ENCODE measurements at places on chromosomes 13 and 19.
A peak's percentile ranks its signal among the peaks of the same experiment; 100 is the strongest.

- no peak for DNase-seq
Observed at GRCh38 chr19:29054886-29055675, 157.9 kb downstream of the UQCRFS1 start.

DNA sequence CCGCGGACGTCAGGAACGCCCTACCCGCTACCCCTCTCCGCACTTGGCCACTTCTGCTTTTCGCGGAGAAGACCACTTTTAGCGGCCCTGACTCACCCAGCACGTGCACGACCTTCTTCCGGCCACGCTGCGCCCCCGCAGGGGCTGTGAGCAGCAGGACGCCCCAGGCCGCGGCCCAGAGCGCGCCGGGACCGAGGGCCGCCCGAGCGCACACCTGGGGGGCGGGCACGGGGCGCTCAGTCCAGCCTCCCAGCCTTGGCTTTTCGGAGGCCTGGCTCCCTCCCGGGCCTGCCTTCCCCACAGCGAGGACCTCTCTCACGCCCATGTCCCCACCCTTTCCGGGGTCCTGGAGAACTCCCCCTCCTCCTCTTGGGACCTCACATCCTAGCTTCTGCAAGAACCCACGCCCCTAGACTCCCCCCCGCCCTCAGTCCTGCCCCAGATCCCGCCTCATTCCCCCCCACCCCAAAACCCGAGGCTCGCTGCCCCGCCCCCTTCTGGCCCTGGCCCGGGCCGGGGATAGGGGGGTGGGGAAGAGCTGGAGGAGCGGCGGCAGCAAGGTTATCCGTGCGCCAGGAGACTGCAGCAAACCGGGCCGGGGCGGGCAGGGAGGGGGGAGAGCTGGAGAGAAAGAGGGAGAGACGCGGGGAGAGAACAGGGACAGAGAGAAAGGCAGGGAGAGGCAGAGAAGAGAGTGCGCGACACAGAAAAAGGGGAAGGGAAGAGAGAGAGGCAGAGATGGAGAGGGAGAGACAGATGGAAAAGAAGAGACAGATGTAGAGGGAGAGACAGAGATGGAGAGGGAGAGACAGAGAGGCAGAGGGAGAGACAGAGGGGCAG lies 11.5 kb downstream of the TM6SF2 start:
- DNase-seq = no peak

- no peak for DNase-seq
Observed at GRCh38 chr19:33821871-33822270, 25.2 kb downstream of the KCTD15 start.

GRCh38 chr19:36850559-36851442 lies at the start of gene ZNF345:
ZNF345 (plus strand) TSS chr19:36850876; CDS start chr19:36876831, 25,955 bp downstream.
- peak; percentile 98 for DNase-seq

DNA sequence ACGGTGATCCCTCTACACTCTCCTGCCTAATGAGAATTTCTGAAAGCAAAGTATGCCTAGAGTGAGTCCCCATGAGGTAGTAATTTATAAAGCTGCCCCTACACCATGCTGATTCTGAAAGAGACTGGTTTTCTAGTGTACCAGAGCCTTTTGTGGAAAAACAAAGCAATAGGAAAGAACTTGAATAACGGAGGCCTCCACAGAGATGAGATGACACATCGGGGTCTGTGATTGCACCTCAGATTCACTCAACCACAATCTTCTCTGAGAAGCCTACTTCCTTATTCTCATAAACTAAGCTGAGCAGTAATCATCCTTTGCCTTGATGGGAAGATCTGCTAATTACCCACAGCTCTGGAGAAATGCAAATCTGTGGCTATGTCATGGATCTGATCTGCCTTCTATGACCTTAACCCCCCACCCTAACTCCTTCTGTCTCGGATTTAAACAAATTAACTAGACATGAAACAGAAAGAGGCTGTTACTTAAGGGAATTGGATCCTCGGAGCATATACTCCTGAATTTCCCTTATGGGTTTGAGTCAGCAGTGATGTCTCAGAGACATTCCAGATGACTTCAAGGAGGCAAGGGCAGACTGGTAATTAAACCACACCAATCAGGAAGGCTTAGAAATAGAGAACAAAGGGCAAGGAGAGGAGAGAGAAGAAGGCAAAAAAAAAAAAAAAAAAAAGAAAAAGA lies 128.0 kb downstream of the DCT start:
- peak; percentile 17 for DNase-seq

GRCh38 chr19:1446713-1447481 lies 3.0 kb upstream of the APC2 start:
- peak; percentile 50 for DNase-seq

GRCh38 chr13:98821372-98822224 lies 69.1 kb upstream of the SLC15A1 start:
- DNase-seq = no peak

DNA sequence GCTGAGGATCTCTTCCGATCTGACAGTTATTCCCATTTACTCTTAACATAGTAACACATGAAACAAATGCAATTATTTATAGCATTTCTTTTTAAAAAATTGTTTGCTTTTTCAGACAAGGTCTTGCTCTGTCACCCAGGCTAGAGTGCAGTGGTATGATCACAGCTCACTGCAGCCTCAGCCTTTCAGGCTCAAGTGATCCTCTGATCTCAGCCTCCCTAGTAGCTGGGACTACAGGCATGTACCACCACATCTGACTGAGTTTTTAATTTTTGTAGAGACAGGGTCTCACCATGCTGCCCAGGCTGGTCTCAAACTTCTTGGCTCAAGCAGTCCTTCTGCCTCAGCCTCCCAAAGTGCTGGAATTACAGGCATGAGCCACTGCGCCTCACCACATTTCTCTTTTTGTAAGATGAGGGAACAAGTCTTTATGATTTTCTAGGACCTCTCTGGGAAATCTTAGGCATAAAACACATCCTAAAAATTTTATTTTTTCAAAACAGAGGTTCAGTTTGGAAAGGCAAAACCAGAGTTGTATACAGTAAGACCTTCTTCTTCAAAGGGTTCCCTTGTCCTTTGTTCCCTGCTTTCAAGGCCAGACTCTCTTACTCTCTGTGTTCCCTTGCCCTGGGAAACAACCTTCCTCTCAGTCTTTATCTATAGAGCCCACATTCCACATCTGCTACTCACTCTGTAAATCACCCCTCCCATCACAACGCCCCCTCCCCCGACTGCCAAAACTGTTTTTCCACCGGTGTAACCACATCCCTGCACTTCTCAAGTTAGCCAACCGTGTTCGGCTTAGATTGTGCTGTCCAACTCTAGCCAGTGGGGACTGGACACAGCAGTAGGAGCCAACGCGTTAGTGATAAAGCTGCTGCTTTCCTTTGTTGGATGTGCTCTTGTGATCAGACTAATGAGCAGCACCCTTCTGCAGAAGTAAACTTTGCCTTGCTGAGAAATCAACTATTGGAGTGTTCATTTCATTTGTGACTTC lies 56.2 kb downstream of the DHRS12 start:
- DNase-seq = no peak

- no peak for DNase-seq
Observed at GRCh38 chr13:41459432-41460073, 2.2 kb downstream of the RGCC start.

DNA sequence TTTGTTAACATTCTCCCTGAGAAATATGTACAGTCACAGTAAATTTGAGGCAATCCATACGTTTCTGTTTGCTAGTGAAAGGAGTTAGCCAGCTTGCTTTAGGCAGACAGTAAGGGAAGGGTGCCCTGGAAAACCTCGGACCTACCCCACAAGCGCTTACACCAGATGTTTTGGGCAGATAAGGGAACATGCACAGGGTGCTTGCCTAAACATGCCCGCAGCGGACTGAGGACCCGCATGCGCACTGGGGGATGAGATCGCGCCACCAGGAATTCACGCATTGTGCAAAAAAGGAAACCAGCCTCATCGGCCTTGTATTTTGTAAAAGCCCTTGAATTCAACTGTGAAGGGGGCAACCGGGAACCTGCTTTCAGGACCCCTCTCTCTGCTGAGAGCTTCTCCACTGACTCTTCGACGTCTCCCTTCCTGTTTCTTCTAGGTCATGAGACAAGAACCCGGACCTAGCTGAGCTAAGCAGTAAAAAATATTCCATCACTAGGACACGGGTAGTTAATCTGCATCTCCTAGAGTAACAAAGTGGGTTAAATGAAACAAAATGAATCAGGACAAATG lies 1399.2 kb upstream of the ATXN8OS start:
- no peak for DNase-seq

GRCh38 chr13:109759609-109760008 lies 26.8 kb downstream of the IRS2 start:
- DNase-seq = no peak

GRCh38 chr13:58978331-58978730 lies 1185.4 kb downstream of the DIAPH3 start:
- DNase-seq = no peak

DNA sequence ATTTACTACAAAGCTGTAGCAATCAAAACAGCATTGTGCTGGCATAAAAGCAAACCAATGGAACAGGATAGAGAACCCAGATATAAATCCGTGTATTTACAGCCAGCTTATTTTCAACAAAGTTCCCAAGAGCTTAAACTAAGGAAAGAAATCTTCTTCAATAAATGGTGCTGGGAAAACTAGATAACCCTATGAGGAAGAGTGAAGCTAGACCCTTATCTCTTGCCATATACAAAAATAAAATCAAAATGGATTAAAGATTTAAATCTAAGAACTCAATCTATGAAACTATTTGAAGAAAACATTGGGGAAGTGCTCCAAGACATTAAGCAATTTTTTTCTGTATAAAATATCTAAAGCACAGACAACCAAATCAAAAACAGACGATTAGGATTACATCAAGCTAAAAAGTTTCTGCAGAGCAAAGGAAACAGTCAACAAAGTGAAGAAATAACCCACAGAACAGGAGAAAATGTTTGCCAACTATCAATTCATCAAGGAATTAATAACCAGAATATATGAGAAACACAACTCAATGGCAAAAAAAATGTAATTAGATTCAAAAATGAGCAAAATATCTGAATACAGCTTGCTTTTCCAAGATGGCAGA lies 480.7 kb downstream of the LMO7 start:
- DNase-seq = no peak

DNA sequence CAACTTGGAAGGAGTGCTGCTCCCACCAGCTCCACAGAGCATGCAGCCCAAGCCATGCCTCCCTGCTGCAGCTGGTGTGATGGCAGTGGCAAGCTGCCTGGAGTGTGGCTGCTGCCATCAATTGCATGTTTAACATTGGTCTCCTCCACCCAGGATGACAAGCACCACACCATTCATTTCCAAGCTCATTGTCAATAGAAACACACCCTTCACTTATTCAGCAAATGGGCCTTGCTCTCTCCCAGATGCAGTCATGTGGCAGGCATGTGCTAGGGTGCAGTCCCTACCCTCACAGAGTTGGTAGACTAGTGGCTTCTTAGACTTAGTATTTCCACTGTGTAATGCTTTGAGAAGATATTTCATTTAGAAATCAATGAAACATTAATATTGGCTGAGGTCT lies 70.8 kb upstream of the FGF14 start:
- no peak for DNase-seq

DNA sequence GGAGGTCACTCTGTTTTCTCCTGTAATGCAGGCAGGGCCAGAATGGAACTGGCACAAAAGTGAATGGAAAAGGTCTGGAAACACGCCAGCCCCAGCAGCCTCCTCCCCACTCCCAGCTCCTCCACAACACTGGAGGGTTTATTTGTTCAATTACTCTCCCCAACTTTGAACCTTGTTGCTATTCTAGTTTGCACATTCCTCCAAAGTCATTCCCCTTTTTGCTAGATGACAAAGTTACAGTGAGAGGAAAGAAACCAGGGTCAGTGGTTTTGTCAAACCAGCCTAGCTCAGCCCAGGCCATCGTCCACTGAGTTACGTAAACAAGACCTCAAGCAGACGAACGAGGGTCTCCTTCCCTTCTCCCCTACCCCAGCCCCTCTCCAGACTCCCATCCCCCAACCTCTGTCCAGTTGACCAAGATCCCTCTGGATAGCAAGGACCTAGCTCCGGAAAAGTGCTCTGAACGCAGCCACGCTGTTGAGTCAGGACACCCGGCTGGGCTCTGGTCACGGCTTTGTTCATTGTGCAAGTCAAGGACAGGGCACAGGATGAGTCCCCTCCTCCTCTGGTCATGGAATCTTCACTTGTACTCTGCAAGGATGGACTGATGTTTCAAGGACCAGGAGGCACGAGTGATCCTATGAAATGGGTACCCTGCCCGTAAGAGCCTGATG lies 180.0 kb downstream of the USP12 start:
- no peak for DNase-seq

DNA sequence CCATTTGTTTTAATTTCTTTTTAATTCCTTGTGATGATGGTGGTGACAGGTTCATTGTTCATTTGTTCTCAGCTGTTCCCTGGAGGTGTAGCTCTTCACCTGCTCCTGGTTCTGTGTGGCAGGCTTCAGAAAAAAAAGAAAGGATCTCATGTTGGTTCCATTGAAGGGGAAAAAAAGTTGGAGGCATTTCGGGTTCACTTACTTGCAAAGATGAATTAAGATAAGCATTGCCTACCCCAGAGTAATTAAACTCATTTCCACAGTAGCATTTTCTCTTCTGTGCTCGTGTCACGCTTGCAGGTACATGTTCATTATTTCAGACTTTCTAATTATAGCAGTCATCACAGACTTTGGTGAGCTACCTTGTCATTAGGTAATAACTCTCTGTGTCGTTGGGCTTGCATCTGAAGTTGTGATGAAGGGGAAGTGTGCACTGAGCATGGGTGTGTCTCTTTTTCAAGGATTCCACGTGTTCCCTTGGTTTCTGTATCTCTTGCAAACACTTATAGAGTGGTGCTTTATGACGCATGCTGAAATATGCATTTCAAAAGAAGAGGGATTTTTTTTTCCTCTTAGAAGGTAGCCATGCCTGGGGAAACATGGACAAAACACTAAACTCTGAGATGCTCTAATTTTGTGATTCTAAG lies 69.1 kb downstream of the MTUS2 start:
- no peak for DNase-seq

DNA sequence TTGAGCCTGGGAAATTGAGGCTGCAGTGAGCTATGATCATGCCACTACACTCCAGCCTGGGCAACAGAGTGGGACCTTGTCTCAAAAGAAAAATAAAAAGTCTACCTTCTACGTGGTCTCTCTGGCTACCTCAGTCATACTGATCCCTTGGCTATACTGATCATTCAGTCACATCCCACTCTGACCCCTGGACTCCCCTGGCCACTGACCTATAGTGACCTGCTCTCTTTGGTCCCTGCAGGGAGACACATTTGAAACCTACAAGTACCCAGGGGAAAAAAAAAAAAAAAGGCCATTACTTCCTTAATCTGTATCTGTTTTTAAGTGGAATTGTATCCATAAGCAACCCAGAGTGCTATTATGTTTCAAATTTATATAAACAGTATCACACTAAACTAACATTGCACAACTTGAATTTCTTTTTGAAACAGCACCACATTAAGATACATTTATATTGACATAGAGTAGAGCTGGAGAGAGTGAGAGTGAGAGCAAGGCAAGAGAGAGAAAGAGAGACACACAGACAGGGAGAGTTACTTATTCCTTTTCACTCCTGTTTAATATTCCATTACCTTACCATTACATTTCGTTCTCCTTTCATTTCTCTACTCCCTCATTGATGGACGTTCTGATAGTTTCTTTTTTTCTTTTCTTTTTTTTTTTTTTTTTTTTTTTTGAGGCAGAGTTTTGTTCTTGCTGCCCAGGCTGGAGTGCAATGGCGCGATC lies 23.7 kb upstream of the CERS4 start:
- DNase-seq = no peak
